Activated CD4-positive, alpha-beta memory T cell treated with anti-CD3 and anti-CD28 coated beads for 36 hours (primary cell): ENCODE measurements at places on chromosomes 16 and 17. TPM values are rescaled to one million over a fixed set of nuclear protein-coding genes. Genes with fewer than 3 reads are reported as not detected.

- peaks cover 43% of the 10 kb centered on the region for H3K36me3 ChIP-seq
- peaks cover 74% of the 10 kb centered on the region for H3K4me1 ChIP-seq
- no peak for DNase-seq
- no peaks in the 10 kb centered on the region for H3K27me3 ChIP-seq
Measured at GRCh38 chr16:68273896-68274295, 9.6 kb downstream of the SLC7A6 start.

- no peak for DNase-seq
- peaks cover 31% of the 10 kb centered on the region for H3K36me3 ChIP-seq
- no peaks in the 10 kb centered on the region for H3K4me1 ChIP-seq
- H3K4me3 ChIP-seq: no peak overlapping the region
- H3K27me3 ChIP-seq: no peaks in the 10 kb centered on the region
- no peak overlapping the region for H3K27ac ChIP-seq
Measured at GRCh38 chr16:27762441-27762840, 212.5 kb downstream of the KATNIP start.

GRCh38 chr17:35432176-35433074 is at the start of gene SLFN12:
Gene SLFN12 (minus strand): TSS chr17:35432500. CDS start chr17:35423028, 9,472 bp downstream.
- H3K4me1 ChIP-seq: peaks cover 41% of the 10 kb centered on the region
- peak; percentile 61 for DNase-seq
- H3K27me3 ChIP-seq: no peaks in the 10 kb centered on the region

DNA sequence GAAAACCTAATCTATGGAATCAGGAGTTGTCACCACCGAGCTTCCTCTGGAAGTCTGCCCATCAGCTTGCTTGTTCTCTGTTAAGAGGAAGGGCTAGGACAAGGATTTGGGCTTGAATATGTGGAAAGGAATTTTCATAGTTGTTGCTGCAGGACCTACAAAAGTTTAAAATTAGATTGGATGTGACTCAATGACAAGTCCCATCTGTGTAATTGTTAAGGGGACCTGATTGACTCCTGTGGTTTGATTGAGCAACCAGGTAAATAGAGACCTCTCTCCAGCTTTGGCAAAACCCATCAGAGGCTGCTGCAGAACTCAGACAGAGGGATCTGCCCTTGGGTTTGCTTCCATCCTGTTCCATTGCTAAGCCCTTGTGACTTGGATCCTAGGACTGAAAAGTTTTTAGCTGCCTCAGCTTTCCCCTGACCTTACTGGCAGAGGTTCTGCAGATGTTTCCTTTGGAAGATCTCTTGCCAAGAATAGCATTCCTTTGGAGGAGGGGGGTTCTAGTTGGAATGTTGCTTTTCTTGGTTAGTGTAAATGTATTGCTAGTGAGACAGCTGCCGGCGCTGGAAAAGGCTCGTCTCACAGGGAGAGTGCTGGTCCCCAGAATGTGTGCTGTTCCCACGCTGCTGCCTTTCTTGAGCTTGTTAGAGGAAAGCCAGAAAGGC is 50.0 kb downstream of the SF3B3 start:
- no peaks in the 10 kb centered on the region for H3K27me3 ChIP-seq
- no peak for DNase-seq
- H3K27ac ChIP-seq: peak overlapping the region; percentile 63
- no peak overlapping the region for H3K4me3 ChIP-seq

DNA sequence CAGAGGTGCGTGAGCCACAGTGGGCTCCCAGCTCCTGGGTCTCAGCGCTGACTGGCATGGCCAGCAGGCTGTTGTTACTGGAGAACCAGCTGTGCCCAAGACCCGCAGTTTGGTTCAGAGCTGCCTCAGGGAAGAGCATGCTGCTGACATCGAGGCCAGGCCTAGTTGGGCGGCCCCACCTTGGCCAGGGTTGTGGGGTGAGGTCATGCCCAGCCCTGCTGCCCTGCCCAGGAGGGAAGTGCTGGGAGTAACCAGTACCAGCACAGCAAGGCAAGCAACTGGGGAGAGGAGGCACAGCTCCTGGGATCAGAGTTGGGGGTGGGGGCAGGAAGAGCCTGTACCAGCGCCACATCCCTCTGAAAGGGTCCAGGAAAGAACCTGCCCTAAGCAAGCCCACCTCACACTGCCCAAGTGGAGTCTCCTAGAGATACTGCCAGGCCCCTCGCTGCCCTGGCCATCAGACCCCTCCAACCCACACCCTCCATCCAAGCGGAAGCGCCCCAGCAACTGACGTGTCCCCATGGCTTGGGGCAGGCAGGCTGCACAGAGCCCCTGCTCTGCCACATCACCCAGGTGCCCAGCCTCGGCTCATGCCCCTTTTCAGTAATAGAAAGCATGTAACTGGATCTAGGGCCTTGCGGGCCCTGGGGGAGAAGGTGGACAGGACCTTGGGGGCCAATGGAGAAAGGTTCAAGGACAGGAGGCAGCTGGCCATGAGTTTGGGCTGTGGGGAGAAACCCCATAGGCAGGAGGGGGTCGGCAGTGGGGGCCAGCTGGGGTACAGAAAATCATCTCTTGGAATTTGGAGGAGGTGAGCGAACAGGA is 990 bp downstream of the DOK4 start:
- no peak overlapping the region for H3K27ac ChIP-seq
- no peaks in the 10 kb centered on the region for H3K36me3 ChIP-seq
- no peaks in the 10 kb centered on the region for H3K27me3 ChIP-seq
- DNase-seq: no peak
- H3K4me3 ChIP-seq: peak overlapping the region; percentile 79

DNA sequence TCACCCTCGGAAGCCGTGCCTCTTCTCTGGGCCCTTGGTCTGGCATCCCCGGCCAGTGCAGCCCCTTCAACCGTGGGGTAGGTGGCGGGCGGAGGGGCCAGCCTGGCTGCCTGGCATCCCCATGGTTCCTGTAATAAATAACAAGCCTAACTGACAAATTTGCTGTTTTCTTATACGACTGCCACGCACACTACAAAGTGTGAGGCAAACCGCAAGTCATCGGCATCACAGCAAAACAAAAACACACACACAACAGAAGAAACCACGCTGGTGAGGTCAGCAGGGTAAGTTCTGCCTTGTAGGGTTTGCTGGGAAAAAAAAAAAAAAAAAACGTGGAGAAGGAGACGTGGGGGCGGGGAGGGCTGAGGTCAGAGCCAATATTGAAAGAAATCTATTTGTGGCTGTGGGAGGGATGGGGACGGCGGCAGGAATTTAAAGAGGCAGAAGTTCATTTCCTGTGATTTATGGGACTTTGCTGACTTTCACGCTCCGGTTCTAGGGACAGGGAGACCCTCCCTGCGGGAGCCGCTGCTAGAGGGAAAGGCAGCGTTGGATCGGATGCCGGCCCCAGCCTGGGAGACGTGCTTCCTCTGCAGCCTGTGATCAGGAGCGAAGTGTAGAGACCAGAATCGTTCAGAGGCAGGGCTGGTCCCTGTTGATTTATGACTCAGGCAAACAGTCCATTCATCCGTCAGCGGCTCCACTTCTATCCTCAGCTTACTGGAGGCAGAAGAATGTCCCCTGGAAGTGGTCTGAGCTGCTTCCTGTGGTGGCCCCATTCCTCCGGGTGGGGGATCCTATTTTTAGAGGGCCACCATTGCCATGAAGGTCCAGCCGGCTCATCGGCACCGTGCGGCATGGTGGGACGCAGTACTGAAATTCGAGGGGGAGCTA is 162.8 kb downstream of the FOXL1 start:
- H3K27ac ChIP-seq: no peak overlapping the region
- H3K4me3 ChIP-seq: no peak overlapping the region
- H3K27me3 ChIP-seq: peaks cover 40% of the 10 kb centered on the region
- DNase-seq: no peak
- H3K4me1 ChIP-seq: peaks cover 7% of the 10 kb centered on the region

- H3K27ac ChIP-seq: no peak overlapping the region
- H3K27me3 ChIP-seq: no peaks in the 10 kb centered on the region
- H3K4me3 ChIP-seq: no peak overlapping the region
- DNase-seq: no peak
- no peaks in the 10 kb centered on the region for H3K36me3 ChIP-seq
Measured at GRCh38 chr17:78242024-78242742, 10.8 kb downstream of the TMEM235 start.

GRCh38 chr17:65783845-65784334 is 222.4 kb upstream of the AXIN2 start:
- no peaks in the 10 kb centered on the region for H3K4me1 ChIP-seq
- no peak overlapping the region for H3K4me3 ChIP-seq
- DNase-seq: no peak
- H3K36me3 ChIP-seq: no peaks in the 10 kb centered on the region

DNA sequence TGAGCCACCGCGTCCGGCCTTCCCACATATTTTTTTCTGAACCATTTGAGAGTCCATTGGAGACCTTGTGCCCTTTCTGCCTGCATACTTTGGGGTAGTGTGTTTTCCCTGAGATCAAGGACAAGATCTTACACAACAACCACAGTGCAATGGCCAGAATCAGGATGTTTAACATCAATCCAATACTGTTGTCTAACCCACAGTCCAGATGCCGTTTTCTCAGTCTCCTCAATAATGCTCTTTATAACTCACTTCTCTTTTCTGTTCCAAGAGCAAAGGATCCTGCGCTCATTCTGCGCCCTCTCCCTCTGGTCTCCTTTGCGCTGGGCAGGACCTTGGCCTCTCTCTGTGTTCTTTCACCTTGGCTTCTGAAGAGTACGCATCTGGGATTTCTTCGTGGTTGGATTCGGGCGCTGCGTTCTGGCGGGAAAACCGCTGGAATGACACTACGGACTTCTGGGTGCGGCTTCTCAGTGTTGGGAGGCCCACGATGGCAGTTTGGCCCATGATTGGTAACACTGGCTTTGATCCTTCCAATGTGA is 16.6 kb downstream of the CBX4 start:
- H3K4me3 ChIP-seq: no peak overlapping the region
- H3K36me3 ChIP-seq: no peaks in the 10 kb centered on the region
- no peak for DNase-seq
- no peak overlapping the region for H3K27ac ChIP-seq
- H3K27me3 ChIP-seq: peaks cover 2% of the 10 kb centered on the region

GRCh38 chr17:78351449-78352006 is 8.3 kb downstream of the SOCS3 start:
- no peak for DNase-seq
- peak overlapping the region; percentile 60 for H3K4me3 ChIP-seq
- no peaks in the 10 kb centered on the region for H3K27me3 ChIP-seq
- no peak overlapping the region for H3K27ac ChIP-seq
- H3K36me3 ChIP-seq: peaks cover 15% of the 10 kb centered on the region

GRCh38 chr17:38897176-38897575 is 27.3 kb downstream of the LASP1 start:
- no peaks in the 10 kb centered on the region for H3K27me3 ChIP-seq
- no peak for DNase-seq
- peak overlapping the region; percentile 94 for H3K27ac ChIP-seq
- peaks cover 34% of the 10 kb centered on the region for H3K36me3 ChIP-seq

DNA sequence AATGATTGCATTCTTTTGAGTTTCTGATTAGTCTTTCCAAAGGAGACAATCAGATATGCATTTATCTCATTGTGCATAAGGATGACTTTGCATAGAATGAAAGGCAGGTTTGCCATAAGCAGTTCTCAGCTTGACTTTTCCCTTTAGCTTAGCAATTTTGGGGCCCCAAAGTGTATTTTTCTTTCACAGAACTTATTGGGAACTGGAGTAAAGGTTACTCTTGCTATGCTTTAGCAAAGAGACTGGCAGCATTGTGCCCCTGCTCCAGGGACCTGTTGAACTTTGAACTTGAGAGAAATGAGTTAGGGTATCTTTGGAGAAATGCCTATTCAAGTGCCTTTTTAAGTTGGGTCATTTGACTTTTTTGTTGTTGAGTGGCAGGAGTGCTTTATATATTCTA is 17.0 kb downstream of the TAT start:
- DNase-seq: no peak
- H3K27me3 ChIP-seq: no peaks in the 10 kb centered on the region
- H3K4me3 ChIP-seq: no peak overlapping the region
- H3K36me3 ChIP-seq: peaks cover 6% of the 10 kb centered on the region

GRCh38 chr17:69928611-69929010 is 146.4 kb upstream of the KCNJ16 start:
- H3K4me1 ChIP-seq: no peaks in the 10 kb centered on the region
- DNase-seq: no peak
- no peak overlapping the region for H3K27ac ChIP-seq
- H3K27me3 ChIP-seq: peaks cover 2% of the 10 kb centered on the region
- H3K4me3 ChIP-seq: no peak overlapping the region
- H3K36me3 ChIP-seq: no peaks in the 10 kb centered on the region

DNA sequence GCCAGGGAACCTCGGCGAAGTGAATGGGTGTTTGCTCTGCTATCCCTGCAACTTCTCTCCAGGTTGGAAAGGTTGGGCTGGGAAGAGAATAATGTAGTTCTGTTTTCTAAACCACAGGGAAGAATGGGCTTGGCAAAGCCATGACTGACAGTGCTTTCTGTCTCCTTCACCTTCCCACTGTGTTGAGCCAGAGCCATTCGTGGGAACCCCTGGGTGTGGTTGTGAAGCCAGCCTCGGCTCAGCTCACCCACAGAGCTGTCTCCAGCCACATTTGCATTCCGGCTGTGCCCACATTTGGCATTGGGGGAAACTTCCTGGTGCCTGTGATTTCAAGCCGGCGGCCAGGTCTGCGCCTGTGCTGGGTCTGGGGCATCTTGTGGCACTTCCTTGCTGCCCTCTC is 39.9 kb downstream of the BAIAP2 start:
- no peaks in the 10 kb centered on the region for H3K36me3 ChIP-seq
- H3K4me3 ChIP-seq: no peak overlapping the region
- no peaks in the 10 kb centered on the region for H3K27me3 ChIP-seq
- no peak for DNase-seq

FBXW10B gene
- 1.0 TPM for total RNA-seq

EVPLL gene
- total RNA-seq: not detected
